Fibroblast of lung (primary cell): ENCODE measurements at places on chromosomes 4 and X. TPM values are rescaled to one million over a fixed set of nuclear protein-coding genes. Genes with fewer than 3 reads are reported as not detected.

Gene GPR82
- not detected in 2 replicates for total RNA-seq

DNA sequence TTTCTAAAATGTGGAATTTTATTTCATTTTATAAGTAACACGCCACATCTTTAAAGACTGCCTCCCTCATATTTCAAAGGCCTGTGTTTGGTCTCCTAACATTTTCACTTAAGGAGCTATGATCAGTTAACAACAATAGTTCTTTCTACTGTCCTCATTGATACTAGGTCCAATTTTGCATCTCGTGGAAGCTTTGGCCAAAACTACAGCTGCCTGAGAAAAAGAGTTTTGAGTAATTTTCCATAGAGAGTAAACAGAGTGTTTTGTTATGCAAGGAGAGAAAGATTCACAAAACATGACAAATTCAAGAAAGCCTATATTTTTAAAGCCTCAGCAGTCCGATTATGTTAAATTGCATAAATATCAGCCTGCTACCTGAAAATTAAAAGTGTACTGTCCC lies 11.4 kb upstream of the PCDH18 start:
- H3K27ac ChIP-seq, result no peak overlapping the region
- H3K4me1 ChIP-seq, result peaks cover 4% of the 10 kb centered on the region
- no peak overlapping the region for H3K4me3 ChIP-seq
- no peaks in the 10 kb centered on the region for H3K27me3 ChIP-seq
- H3K36me3 ChIP-seq, result no peaks in the 10 kb centered on the region

DNA sequence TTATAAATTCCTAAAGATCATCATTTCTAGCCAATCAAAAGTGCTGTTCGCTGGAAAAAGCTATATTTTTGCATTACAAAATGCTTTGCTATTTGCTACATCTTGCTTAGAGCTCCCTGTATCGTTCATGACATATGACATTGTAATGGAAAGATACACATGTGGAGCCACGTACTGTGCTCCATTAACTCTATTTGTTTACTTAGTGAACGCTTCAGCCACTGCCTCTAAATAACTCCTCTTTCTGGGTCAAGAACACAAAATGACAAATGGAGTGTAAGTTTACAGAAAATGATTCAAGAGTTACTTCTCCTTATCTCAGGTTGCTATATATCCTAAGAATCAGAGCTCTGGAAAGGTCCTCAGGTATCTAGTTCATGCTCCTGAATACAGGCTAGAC lies 329.1 kb upstream of the SMIM31 start:
- H3K4me3 ChIP-seq, result no peak overlapping the region
- H3K4me1 ChIP-seq, result no peaks in the 10 kb centered on the region
- no peak overlapping the region for H3K27ac ChIP-seq
- H3K27me3 ChIP-seq, result no peaks in the 10 kb centered on the region

DNA sequence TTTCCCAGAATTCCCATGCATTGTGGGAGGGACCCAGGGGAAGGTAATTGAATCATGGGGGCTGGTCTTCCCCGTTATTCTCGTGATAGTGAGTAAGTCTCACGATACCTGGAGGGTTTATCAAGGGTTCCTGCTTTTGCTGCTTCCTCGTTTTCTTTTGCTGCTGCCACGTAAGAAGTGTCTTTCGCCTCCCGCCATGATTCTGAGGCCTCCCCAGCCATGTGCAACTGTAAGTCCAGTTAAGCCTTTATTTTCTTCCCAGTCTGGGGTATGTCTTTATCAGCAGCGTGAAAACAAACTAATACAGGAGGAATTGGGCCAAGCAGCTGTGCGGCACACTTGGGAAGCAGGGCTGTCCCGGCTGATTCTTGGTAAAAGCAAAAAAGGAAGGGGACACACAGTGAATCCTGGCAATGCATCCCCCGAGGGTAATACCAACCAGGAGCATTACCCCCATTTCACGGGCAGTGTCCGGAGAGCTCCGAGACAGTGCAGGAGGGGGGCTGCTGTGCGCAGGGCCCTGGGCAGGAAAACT lies 185.7 kb downstream of the AFAP1 start:
- H3K36me3 ChIP-seq, result no peaks in the 10 kb centered on the region
- DNase-seq, result no peak

- H3K27ac ChIP-seq, result no peak overlapping the region
- no peaks in the 10 kb centered on the region for H3K36me3 ChIP-seq
- no peaks in the 10 kb centered on the region for H3K27me3 ChIP-seq
- peak; percentile 1 for DNase-seq
Measured at GRCh38 chrX:153564047-153564606, 34.8 kb downstream of the CCNQ start.
